GM03348 (cell line): ENCODE measurements at places on chromosomes 7 and 10.

DNA sequence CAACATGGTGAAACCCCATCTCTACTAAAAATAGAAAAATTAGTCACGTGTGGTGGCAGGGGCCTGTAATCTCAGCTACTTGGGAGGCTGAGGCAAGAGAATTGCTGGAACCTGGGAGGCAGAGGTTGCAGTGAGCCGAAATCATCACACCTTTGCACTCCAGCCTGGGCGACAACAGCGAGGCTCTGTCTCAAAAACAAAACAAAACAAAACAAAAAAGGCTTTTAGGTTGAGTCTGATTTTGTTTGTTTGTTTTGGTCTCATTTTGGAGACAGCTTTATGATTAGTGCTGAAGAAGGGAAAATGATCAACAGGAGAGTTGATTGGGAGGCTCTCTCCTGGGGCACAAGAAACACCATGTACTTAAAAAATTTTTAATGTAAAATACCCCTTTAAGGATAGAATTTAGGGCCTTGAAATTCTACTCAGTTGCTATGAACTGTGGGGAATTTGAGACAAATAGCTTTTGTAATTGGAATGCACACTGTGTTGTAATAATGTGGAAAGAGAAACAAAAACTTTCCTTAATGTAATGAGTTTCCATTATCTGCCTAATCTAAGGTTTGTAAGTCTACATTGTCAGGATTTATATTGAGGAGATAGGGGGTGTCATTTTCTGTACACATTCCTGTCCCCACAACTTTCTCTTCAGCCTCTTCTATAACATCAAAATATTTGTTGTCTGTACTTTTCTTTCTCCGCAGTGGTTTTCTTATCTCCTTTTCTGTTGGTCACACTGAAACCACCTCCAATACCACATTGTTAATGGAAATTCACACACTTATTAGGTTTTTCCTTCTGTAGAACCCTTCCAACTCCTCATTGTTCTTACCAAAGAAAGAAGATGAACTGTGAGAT lies 41.3 kb downstream of the ARID5B start:
- peak; percentile 52 for DNase-seq

- no peak for DNase-seq
Observed at GRCh38 chr7:26186364-26187311, 13.9 kb downstream of the HNRNPA2B1 start.

DNA sequence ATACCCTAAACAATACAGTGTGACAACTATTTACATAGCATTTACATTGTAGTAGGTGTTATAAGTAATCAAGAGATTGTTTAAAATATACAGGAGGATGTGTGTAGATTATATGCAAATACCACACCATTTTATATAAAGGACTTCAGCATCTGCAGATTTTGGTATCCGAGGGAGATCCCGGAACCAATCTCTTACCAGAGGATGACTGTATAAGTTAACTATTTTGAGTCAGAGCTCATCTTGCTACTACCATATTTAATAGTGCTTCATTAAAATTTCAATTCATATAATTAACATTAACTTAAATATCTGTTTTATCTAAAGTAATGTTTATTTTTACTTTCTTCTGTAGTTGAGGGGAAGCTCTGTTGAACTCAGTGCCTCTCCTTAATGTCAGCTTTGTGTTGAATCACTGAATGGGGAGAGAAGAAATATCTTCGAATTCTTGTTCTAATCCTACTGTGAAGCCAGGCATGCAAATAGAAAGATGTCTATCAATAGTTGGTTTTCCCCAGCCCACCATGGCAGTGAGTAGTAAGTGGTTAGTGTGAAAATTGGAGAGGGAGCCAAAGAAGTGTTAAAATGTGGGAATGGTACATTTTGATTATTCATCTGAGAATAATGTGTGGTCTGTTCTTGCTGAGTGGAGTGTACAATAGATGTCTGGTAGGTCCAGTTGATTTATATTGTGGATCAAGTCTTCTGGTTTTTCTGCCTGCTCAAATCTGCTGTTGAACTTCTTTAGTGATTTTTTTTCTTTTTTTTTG lies 90.1 kb upstream of the CYP26C1 start:
- DNase-seq: peak; percentile 5

DNA sequence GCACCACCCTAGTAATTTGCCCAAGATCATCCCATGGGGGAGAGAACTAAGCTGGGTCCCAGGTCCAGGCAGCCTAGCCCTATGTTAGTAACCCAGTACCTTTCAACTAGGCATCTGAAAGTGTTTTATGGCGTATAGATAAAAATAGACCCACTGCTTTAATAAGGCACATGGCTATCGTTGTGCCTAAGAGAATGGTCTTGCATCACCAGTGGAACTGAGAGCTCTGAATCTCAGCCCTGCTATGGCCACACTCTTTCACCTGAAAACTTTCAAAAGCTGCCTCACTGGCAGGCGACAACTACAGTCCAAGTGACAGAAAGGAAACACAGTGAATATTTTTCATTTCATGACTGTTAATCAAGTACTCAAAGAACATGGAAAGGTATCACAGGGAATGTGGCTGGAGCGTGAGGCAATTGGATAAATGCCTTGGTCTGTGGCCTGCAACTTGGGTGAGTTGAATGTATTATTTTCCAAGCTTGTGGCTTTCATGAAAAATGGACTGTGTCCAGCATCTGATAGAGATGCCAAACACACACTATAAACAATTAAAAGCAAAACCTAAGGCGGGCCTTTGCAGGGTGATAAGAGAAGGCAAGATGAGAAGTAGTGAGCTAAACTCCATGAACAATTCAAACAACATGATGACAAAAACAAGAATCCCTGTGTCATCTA lies 18.0 kb upstream of the SFMBT2 start:
- DNase-seq: no peak

- no peak for DNase-seq
Observed at GRCh38 chr10:106511917-106512316, 652.6 kb downstream of the SORCS1 start.

DNA sequence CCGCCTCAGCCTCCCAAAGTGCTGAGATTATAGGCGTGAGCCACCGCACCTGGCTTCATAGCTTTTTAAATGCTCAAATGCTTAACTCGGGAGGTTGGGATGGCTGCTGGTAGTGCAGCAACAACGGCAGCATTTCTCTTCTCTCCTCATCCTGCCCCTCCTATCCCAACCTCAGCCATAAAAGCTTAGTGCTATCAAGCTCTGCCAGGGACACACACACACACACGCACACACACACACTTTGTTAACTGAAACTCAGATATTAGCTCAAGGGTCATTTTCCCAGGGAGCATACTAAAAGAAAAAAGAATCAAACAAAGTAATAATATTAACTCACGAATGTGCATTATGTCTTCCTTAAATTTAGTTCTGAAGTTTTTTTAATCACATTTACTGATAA lies 63.0 kb upstream of the HPS1 start:
- no peak for DNase-seq

DNA sequence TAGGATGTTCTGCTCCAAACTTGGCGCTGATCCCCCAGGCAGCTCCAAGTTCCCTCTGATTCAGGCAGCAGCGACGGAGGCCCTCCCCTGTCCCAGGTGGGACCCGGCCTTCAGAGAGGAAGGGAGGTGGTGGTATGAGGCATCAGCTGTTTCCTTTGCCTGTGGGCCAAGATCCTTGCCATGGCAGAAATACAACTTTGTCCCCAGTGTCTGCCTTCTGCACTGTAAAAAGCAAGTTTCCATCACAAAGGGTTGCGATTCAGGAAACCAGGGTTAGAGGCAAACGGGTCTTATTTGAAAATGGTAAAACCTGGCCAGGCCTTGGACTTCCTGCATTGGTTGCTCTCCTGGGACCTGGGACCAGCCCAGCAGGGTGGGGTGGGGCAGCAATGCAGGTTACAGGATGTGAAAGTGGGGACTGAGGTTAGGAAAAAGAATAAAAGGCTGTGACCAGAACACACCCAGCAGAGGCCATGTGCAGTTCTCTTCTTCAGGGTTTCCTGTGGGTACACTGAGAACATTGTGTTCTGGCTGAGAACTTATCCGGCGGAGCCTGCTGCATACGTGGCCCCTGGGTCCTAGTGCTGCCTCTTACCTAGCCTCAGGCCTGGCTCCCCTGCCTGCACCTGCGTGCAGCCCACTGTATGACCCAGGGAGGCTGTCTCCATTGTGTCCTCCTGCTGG lies 25.1 kb upstream of the DDIT4 start:
- no peak for DNase-seq

GRCh38 chr10:51297438-51297837 lies 223.2 kb downstream of the PRKG1 start:
- DNase-seq: peak; percentile 40

- DNase-seq: peak; percentile 75
Observed at GRCh38 chr7:139682136-139683013, 95.4 kb downstream of the HIPK2 start.

- peak; percentile 80 for DNase-seq
Observed at GRCh38 chr7:5557920-5558401, 134.3 kb upstream of the TNRC18 start.

- no peak for DNase-seq
Observed at GRCh38 chr7:95411036-95411435, 14.9 kb upstream of the PON3 start.

DNA sequence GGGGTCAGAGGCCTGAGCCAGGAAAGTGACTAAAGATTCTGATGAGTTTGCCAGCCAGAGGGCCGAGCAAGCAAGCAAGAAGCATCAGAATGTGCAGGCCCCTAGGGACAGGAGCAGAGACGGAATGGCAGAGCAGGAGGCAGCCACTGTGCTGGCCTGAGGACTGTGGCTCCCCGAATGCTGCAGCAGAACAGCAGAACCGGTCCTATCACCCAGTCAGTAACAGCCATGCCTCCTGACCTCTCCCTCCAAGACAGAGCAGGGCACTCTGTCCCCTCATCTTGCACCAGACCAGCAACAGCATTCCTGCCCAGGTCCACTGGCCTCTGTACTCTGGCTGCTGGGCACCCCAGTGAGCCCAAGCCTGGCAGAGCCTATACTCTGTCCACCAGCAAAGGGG lies 85.9 kb downstream of the ARHGAP22 start:
- DNase-seq: no peak

GRCh38 chr7:47621979-47622561 lies 40.2 kb upstream of the TNS3 start:
- no peak for DNase-seq

DNA sequence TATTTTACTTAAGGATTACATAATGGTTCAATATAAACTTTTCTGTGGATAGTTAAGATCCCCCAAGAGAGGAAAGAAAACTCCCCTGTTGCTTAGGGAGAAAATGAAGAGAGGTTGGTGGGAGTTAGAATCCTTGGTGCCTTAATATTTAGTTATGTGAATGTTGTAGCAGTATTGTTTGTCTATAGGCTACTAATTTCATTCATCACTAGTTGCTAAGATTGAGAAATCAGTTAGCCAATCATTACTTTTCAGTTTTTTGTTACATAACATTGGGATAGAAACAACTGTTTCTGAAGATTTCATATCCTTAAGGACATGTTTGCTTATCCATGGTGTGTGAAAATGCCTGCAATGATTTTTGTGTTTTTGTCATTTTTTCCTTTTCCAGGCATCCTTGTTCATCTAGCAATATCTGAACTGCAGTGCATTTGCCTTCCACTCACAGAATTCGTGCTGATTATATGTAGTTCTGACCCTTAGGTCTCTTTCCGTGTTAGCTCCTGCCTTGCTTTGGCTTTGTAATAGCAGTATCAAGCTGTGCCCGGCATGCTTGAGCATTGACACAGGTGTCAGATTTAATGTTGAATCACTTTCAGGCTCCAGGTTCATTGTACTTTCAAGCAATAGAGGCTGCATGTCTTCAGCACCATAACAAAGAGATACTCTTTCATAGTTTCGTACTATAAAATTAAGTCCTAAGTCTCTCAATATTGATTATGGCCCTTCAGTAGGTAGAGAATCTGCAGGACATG lies 85.0 kb downstream of the PODXL start:
- DNase-seq: no peak

DNA sequence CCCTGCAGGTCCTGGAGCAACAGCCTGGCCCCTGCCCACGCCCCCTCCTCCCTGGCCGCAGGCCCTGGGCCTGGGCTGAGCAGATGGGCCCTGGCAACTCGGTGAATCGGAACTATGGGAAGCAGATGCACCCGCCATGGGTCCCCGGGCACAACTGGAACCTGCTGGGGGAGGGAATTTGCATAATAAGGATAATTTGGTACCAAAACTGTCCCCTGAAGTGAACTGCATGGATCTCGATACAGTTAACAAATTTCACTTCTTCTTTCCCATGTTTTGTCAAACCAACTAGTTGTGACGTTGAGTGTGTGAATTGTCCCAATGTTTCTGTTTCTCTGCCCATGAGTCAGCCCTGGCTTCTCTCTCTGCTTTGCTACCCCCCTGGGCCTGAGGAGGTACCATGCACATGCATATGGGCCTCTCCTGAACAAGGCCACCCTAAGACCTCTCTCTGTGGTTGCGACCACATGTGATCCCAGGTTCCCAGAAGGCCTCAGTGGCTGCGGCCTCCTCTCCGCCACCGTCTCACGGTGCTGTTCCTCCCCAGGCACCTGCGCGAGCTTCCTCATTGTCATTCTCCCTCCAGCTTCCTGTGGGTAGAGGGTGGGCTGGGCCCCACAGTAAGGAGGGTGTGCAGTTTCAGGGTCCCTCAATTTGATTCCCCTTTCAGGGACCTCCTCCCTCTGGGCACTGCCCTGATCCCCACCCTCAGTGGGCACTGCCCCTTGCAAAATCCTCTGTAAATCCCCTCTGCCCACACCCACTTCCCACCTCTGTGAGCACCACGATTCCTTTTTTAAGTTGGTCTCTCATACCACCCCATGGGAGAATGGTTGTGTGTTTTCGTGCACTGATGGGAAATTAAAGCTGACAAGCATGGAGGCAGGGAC lies 40.0 kb downstream of the FIGNL1 start:
- no peak for DNase-seq

DNA sequence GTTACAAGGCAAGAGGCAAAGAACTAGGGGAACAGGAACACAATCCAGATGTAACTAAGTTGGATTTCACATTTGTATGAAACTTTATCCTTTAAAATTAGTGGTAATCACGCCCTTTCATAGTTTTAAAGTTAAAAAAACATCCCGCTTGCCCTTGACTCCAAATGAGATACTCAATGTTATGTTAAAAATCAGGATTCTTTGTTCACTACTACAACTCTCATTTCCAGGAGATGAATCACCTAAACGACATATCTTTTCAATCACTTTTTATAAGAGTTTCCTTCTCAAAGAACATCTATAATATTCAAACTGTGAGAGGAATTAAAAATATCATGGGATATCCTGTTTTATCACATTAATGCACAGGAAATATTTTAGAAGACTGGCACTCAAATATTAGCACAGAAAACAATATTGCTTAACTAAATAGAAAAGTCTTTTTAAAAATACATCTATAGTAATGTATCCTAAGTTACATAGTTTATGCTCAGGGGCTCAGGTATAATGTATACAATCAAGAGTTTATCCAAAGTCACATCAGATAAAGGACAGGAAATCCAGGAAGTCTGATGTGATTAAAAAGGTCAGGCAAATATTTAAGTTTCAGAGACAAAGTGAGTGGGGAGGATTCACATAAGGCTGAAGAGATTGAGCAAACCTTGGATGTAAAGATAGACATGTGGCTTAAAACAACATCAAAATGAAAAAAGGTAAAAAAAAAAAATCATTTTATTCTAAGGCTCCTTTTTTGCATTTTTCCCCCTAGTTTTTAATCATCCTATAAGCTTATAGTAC lies 41.9 kb downstream of the CADPS2 start:
- no peak for DNase-seq
